T-helper 17 cell (primary cell): ENCODE measurements at places on chromosomes 16 and 17.

DNA sequence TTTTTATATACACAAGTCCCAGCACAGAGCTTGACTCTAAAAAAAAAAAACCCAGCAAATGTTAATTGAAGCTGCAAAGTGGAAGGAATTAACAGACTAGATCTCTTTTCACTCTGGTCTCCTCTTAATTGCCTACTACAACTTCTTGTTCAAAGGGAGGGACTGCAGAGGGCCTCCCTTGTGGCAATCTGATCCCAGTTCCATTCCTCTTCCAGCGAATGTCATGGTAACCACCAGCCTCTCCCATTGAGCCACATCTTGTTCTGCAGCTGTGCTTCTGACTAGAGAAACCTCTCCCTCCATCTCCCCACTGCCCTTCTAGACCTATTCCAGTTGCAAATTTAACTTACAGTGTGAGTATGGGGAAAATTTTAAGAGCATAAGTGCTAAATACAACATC, 5.9 kb downstream of the SUPT6H start:
- DNase-seq: no peak

- no peak for DNase-seq
These were observed 50.6 kb downstream of the SHISA9 start for GRCh38 chr16:12951976-12952375.

DNA sequence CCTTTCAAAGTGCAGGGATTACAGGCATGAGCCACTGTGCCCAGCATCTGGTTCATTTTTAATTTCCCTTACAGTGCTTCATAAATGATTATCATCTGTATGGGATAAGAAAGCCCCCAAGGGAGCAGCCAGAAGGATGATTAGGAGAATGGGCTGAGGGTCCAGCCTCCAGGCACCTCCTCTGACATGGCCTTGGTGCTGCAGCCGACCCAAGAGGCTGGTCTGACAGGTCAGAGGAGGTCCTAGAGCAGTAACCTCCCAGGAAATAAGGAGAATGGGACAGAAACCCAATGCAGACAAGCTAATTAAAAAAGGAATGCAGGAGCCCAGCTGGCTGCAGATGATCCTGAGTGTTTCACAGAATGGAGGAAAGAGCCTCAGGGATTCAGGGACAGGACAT, 29.0 kb downstream of the MRC2 start:
- no peak for DNase-seq

GRCh38 chr17:78341559-78342448, 18.1 kb downstream of the SOCS3 start:
- no peak for DNase-seq

DNA sequence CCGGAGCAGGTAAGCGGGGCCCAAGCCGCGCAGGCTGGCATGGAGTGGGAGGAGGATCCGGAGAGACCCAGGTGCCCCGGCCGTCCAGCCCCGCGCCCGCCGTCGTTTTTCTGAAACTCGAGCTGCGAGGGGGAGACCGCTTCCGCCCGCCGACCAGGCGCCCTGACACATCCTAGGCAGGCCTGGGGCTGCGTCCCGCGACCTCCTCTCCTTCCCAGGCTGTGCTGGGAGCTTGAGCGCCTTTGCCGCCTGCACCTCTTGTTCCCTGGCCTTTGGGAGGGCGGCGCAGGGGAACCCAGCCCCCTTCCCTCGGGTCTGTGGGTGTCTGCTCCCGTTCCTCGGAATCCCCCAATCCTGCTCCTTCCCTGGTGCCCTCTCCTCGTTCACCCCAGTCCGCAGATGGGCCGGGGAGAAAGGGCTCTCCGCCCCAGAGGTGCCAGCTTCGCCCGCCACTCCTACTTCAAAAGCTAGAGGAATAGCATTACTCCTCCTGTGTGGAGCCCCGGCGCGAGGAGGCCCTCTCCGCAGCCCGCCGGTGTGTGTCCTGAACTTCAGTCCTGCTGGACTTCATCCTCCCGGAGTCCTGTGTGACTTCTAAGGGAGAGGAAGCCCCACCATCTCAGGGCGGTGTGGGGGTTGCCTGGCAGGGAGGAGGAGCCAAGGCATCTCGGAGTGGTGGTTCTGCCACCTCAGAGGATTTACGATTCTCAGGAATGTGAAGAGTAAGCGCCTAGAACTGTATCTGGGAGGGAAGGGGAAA, 1.0 kb downstream of the NHERF1 start:
- DNase-seq: no peak
